ENCODE measurements at places on chromosomes 5 and 9.

DNA sequence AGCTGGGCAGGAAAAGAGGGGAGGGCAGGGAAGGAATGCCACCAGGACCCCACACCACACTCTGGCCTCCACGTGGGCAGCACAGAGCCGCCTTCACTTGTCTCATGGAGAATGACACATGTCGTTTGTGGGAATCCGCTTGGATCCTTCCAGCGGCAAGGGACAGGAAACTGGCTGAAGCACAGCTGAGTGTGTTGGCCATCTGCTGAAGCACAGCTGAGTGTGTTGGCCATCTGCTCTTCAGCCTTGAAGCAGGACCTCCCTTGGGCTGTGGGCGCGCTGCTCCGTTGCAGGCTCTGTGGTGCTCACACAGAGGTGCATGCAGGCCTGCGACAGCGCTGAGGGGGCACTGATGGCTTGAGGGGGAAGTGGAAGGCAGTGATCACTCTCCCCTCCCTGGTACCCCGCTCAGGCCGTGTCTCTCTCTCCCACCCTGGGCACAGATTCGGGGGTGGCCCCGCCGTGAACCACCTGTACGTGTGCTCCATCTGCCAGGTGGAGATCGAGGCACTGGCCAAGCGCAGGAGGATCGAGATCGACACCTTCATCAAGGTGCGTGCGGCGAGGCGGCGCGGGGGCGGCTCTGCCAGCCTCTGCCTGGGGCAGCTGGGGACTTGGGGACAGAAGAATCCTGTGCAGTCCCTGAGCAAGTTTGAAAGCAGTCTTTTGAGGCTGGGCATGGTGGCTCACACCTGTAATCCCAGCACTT is 40.6 kb downstream of the USP20 start:
- no peak for DNase-seq

DNA sequence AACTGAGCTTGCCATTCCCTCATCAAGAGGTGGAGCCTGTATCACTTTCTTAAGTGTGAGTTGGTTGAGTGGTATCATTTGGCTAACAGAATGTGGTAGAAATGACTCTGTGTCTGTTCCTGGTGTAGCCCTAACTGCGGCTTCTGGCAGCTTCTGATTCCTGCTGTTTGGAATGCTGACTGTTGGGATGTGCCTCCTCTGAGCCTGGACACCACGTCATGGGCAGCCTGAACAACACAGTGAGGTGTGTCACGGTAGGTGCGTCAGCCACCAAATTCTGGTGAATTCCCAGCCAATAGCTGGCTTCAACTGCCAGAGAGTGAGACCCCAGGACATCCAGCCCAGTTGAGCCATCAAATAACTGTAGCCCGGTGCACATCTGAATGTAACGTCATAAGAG is 6.1 kb upstream of the C9orf152 start:
- no peak for DNase-seq

DNA sequence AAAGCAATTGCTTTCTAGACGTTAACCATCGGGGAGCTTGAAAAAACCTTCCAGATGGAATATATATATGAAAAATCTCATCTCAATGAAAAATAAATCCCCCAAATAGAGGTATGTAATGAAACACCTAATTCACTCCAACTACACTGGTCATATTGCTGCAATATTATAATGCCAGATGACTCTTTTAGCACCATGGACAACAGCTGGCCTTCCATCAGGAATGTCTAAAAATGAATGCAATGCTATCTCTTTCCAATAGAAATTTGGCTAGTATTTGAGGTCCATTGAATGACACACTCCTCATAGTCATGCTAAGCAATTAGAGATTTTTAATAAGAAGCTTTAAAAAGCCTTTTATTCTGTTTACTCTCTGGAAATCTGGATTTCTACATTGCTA is 340.2 kb upstream of the BRINP1 start:
- no peak for DNase-seq

GRCh38 chr5:144183254-144183889 is 12.7 kb downstream of the KCTD16 start:
- DNase-seq: no peak

DNA sequence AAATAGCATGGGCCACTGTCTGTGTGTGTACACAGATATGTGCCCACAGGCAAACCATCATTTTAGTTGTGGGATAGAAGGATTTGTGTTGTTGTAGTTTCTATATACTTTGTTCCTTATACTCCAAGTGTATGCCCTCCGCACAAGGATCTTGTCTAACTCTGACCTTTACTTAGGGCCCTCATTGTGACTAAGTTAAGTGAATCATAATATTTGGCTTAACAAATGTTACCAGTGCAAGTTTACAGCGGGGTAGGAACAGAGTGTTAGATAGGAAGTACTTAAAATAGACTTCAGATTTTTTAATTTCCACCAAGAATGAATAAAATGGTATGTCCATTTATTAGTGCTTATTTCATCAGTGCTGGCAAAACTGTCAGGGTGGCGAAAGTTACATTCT is 29.5 kb upstream of the CYFIP2 start:
- no peak for DNase-seq

- DNase-seq: no peak
Measured at GRCh38 chr5:17384181-17384580, 113.8 kb upstream of the TAF11L2 start.

- DNase-seq: no peak
Measured at GRCh38 chr5:171965745-171966144, 40.7 kb downstream of the FBXW11 start.

DNA sequence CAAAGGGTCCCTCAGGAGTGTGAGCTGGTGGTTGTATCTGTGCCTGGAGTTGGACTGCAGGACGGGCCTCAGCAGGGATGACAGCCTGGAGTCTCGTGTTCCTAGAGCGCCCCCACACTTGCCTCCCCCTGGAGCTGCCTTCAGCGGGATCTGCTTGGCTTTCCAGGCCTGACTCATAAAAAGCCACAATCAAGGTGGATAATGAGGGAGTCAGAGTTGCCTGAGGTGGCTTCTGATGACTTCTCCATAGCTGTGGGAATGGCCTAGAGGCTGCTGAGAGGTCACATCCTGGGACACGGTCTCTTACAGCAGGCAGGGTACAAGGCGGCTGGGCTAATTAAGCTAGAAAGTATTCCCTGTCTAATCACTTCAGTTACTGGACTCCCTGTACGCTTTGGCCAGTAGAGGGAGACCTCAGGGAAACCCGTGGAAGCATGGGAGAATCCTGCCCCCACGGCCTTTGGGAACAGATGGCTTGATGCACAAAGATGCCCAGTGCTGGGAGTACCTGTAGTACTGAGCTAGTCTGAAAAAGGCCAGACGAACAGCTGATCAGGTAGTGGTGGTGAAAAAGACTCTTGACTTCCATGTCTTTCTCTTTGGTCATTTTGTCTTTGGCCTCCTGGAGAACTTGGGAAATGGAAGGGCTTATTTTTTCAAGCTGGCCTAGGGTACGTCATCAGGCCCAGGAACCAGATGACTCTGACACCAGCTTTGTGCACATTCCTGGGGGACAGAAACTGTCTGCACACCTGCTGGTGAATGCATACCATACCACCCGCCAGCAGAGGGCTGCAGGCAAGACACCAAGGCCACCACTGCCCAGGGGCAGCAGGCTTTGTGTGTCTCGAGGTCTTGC is 16.1 kb upstream of the FRRS1L start:
- peak; percentile 29 for DNase-seq

DNA sequence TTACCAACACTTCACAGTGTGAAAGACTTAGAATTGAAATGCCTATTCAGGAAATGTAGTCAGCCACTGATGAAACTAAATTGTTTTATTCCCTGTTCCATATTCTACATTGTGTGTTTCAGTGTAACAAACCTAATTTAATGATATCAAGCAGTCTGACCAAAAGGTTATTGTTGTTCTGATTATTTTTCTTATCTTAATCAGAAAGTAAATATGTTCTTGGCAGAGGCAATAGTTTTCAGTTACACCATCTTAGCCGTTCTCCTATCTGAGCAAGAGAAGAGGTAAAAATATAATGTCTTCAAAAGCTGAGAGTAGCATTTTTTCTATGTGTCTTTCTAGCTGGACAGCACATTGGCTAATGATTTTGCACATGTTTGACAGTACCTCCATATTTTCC is 17.1 kb downstream of the CDC26 start:
- DNase-seq: no peak

GRCh38 chr9:118522093-118523028 is 818.2 kb downstream of the TLR4 start:
- DNase-seq: no peak

DNA sequence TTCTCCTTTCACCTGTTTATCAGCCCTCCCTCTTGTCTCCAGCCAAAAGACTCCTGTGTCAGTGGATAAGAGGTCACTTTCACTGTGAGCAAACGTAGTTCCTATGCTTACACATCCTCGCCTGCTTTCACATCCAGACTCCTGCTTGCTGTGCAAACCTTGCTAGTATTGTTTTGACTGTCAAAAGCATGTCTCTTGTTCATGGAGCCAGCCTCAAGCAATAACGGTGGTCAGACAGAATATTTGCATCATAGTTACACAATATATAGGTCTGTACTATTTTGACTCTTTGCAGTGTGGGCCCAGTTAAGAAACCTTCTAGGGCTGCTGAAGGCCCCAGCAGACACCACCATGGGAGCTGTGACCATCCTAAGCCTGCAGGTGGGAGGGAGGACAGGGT is 420.0 kb downstream of the SEMA5A start:
- DNase-seq: no peak

GRCh38 chr5:175728885-175729828 is 71.3 kb downstream of the HRH2 start:
- DNase-seq: peak; percentile 20

GRCh38 chr9:19162956-19163355 is 35.7 kb upstream of the PLIN2 start:
- DNase-seq: no peak

DNA sequence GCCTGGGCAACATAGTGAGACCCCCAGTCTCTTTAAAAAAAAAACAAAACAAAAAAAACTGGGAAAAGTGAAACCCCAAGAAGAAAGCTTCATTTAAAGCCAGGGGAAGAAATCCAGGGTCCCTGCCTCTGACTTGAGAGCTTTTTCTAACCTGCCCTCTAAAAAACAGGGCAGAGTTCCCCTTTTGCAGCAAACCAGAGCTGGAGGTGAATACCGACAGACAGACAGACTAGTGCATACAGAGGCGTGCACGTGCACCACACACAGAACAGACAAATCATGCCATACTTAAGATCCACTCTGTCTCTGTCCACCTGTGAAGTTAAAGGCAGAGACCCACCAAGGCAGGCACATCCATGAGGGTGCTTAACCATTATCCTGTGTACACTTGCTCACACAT is 11.7 kb upstream of the AQP3 start:
- DNase-seq: no peak

DNA sequence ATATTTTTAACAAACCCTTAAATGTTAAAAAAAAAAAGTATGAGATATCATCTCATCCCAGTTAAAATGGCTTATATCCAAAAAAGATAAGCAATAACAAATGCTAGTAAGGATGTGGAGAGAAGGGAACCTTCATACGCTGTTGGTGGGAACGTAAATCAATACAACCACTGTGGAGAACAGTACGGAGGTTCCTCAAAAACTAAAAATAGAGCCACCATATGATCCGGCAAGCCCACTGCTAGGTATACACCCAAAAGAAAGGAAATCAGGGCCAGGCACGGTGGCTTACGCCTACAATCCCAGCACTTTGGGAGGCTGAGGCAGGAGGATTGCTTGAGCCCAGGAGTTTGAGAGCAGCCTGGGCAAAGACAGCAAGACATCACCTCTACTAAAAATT is 3.0 kb downstream of the MTMR12 start:
- DNase-seq: no peak

DNA sequence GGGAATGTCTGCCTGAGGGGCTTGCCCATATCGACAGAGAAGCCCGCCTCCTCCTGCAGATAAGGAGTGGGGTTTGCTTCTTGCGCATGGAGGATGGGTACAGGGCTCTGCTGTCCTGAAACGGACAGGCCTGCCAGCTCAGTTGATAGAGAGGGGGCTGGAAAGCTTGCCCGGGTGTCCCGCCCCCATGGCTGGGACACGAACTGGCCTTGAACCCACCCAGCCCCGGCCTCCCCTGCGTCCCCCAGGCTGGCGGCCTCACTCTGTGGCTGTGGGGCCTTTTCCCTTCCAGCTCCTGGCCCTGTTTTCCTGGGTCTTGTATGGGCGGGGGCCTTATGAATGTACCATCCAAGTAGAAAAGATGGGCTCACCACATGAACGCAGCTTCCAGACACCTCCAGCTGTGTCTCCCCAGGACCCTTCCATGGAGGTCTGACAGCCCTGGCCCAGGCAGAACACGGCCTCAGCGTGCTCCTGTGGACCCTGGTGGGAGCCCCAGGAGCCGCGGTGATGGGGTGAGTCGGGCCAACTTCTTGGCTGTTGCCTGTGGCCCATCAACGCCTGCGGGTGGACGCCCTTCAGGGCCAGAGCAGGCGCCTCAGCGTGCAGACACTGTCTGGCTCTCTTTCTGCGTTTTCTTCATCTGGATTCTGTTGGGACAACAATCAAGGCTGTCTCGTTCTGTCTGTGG is 15.9 kb upstream of the SLC2A6 start:
- no peak for DNase-seq

GRCh38 chr5:757346-757930 is 27.1 kb downstream of the ZDHHC11B start:
- no peak for DNase-seq

DNA sequence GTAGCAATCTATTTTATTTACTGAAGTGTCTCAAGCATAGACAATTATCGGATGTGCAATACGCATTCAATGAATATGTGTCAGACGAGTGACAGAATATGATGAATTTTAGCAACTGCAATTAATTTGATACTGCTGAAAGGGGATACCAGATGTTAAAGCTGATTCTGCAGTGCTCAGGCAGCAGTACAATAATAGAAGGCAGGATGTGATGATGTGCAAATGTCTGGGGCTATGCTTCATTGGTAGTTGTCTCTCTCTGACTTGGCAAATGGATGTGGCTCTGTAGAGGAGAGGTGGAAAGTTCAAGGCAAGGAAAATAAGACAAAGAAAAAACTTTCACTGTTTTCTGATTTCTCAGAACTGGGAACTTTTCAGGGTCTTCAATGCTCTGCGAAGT is 721.2 kb downstream of the CDH18 start:
- no peak for DNase-seq

DNA sequence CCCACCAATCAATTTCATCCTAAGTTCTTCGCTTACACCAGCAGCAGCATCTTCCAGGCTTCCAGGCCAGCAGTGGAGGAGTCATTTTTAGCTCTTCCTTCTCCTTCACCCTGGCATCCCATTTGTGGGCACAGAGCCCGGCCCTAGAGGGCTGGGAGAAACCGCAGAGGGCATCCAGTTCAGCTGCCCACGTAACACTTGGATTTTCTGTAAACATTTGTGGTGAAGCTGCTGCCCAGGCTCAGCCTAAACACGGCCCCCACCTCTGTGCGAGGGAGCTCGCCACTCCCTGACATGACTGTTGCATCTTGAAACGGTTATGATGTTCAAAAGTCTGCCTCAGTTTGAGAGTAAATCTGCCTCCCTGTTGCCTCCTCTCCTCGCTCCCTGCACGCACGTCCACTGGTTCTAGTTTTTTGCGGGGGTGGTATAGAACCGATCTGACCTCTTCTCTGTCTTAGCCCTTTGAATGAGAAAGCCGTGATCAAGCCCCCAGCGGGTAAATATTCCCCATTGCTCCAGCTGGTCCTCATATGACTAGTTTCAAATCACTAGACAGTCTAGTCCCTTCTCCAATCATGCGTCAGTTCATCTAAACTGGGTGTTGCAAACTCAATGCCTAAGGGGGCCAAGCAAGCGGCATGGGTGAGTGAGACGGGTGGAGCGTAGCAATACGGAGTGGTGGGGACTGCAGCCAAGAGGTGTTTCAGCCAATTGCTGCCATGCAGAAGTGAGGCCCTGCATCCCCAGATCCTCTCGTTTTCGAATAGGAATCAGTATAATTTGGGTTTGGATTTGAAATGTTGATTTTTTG is 34.9 kb upstream of the N4BP3 start:
- DNase-seq: no peak
